ENCODE measurements at places on chromosomes 6 and 20. TPM values are rescaled to one million over a fixed set of nuclear protein-coding genes. Genes with fewer than 3 reads are reported as not detected.

Gene RNGTT
- 27.8 TPM for total RNA-seq

Gene ID4
- 3.8 TPM for total RNA-seq

Gene CSE1L
- total RNA-seq: 264 TPM

DNA sequence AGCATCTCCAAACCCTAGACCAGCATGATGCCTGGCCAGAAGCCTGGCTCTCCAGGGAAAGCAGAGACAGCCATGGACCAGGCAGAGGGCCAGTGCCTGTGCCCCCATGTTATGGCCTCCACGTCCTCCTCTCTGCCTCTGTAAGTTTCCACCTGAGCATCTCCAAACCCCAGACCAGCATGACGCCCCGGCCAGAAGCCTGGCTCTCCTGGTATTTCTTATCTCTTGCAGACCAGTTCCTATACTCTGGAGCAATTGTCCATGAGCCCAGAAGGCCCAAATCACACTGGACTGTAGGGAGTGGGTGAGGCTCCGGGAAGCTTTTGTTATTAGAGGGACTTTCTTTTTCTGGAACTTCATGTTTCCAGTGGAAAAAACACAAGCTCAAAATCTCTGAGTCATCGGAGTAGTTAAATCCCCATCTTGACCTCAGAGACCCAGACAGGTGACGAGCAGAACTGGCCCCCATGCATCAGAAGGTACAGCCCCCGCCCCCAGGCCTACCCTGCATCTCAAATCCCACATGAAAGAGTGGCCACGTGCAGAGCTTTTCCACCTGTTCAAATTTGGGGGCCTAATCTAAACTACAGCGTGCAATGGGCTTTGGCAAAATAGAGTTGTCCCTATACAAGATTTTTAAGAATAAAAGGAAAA lies 110.2 kb upstream of the FOXQ1 start:
- DNase-seq: no peak

DNA sequence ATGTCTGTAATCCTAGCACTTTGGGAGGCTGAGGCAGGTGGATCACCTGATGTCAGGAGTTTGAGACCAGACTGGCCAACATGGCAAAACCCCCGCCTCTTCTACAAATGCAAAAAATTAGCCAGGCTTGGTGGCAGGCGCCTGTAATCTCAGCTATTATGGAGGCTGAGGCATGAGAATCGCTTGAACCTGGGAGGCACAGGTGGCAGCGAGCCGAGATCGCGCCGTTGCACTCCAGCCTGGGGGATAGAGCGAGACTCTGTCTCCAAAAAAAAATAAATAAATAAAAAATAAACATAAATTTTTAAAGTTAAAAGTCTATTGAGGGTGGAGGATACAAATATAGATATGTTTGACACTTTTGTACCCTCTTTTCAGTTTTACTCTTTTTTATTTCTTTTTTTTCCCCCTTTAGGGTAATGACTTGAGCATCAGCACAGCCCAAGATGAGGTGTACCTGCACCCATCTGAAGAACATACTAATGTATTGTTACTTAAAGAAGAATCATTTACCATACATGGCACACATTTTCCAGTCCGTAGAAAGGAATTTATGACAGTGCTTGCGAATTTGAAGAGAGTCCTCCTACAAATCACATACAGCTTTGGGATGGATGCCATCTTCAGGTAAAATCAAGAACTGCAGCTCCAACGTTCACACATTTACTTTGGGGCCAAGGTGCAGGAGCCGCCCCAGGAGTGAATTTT lies 368.9 kb downstream of the LAMA2 start:
- DNase-seq: peak; percentile 51

DNA sequence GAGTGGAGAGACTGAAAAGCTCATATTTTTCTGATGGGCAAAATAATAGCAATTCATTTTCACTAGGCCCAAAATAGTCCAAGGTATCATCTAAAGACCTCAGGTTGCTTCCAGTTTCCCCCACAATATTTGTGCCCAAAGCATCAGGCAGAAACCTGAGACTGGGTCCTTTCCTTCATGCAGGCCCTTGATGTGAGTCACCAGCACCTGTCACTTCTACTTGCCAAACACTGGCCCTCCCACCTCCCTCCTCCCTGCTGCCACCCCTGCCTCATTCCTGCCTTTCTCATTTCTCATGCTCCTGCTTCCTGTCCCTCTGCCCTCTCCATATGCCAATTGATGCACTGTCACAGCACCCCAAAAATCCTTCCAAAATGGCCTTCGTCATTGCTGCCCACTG lies 230.4 kb upstream of the CST7 start:
- peak; percentile 19 for DNase-seq

DNA sequence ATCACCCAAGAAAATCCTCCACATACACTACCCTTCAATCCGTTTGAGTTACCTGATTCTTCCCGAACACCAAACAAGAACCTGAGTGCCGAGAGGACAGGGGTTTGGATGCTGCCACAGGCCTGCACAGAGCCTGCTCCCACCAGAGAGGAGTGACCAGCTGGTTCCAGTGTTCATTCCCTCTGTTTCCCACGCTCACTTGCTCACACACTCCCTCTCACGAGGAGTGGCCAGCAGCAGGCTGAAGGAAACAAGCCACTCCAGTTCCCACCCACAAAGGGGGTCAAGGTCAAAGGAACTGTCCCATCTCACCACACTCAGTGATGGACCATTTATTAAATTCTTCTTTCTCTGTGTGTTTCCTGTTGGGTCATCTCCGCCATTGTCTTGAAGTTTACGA lies 97.2 kb upstream of the SNX9 start:
- no peak for DNase-seq

GRCh38 chr6:14468647-14469321 lies 351.2 kb downstream of the CD83 start:
- no peak for DNase-seq

DNA sequence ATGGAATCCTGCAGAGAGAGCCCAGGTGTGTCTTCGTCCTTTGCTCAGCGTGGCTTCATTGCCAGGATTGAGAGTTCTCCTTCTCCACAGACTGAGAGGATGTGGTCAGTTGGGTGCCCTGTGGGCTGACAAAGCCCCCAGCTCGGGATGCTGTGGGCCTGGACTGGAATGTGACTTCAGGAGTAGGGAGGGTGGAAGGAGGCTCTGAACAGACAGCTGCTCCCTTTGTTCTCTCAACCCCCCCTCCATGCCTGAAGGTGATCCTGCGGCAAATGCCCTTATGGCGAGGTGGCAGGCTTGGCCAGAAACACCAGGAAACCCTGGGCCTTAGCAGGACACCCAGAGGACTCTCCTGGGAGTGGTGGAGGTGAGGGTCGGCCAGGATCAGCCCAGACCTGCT lies 1.8 kb upstream of the CST5 start:
- DNase-seq: peak; percentile 14

DNA sequence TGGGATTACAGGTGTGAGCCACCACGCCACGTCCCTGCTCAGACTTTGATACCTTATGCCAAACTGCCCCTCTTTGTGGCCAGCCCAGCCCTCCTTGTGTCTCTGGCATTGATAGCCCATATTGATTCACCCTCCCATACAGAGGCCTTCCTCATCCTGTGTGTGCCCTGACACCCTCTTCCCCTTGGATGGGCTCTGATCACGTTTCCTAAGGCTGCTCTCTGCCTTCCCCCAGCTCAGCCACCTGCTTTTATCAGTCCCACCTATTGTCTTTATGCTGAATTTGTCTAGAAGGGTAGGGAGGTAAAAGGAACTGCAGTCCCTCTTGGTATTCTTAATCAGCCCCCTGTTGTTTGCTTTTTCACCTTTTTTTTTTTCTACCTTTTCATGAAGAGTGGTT lies 95.9 kb downstream of the CDKAL1 start:
- no peak for DNase-seq

GRCh38 chr6:21707524-21708319 lies 114.2 kb downstream of the SOX4 start:
- DNase-seq: no peak
